ENCODE measurements at places on chromosomes 13 and 19.

GRCh38 chr19:56333506-56333905 is 18.9 kb upstream of the ZSCAN5A start:
- DNase-seq, result no peak

- DNase-seq, result no peak
These were observed 26.4 kb downstream of the B3GLCT start for GRCh38 chr13:31225998-31226675.

GRCh38 chr13:95381212-95381527 is 79.9 kb upstream of the ABCC4 start:
- no peak for DNase-seq

DNA sequence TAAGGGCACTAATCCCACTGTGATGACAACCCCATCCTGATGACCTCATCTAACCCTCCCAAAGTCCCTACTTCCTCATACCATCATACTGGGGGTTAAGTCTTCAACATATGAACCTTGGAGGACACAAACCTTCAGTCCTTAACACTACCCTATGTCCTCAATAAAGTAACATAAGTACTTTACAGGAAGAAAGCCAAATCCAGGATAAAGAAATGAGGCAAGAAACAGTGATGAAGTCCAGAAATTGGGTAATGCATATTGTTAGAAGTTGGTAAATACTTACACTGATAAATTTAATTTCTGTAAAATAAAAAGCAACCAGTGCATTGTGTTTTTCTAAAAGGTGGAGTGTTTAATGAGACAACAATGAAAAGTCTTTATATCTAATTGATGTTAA is 284.8 kb upstream of the SOX21 start:
- no peak for DNase-seq

DNA sequence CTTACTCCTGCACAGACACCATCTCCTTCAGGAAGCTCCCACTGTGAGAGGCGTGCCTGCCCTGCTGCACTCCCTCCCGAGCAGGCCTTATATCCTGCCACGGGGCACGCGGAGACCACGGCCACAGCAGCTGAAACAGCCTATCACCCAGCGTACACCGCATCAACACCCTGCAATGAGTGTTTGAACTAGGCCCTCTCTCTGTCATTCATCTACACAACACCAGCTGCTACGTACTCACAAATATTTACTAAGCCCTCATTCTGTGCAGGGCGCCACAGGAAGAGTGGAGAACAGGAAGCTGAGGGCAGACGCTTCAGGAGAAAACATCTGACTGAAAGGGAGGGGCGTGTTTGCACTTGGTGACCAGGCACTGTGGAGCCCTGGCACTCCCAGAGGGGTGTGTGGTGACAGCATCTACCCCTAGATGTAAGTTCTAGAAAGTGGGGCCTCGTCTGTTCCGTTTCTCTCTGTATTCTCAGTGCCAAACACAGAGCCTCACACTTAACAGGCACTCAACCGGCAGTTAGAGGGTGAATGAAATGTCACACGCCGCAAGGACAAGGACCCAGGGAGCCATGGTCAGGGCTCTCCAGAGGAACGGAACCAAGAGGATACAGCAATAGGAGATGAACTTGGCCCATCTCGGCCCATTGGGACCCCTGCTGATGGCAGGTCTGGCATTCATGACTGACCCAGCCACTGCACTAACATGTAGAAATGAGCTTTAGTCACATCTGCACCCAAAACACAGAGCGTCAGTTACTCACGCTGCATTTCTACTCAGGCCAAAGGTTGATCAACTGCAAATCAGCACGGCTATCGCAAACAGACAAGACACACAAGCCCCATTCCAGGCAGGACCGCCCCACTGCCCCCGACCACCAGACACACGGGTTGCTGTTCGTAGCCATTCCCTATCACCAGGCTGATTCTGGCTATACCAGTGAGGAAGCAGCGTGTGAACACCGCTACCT is 15.7 kb downstream of the RANBP3 start:
- DNase-seq, result peak; percentile 55

DNA sequence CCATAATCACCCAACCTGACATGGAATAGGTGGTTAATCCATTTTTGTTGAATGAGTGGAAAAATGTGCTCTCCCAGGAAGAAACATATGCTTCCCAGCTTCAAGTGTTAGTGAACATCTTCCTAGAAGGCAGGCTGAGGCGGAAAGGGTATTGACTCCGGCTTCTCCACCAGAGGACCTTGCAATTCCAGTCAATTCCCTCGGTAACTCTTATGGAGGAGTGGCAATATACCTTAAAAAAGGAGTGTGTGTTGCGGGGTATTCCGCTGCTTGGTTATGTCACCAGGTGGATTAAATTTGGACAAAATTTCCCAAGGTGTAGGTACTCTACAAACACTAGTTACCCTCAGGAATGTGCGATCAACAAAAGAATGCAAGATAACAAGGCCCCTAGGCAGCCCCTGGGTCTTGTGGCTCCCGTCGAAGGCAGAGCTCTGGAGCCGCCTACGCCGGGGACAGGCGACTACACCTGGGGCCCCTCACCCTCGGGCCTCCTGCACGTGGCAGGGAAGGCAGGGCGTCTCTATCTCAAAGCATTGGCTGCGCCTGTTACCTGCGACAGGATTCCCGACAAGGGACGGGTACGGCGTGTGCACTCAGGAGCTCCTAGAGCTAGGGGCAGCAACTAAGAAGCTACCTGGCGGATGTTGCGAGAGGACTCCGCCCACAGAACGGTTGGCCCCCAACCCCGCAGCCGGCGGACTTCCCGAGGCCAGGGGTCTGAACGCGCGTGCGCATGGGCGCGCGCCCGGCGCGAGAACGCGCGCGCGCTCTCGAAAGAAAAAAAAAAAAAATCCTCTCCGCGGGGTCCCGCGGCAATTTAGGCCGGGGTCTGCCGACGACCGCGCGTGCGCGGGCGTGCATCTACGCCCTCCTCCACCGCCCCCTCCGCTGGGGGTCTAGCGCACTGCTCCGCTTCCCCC is at the start of gene WDR87:
Gene WDR87, minus strand, starts transcription at position 649 of the 923 bp plus-strand sequence. CDS start 8,355 bp downstream, outside the sequence.
- peak; percentile 18 for DNase-seq

GRCh38 chr19:41771410-41771809 is 16.1 kb downstream of the CEACAM6 start:
- DNase-seq, result no peak

DNA sequence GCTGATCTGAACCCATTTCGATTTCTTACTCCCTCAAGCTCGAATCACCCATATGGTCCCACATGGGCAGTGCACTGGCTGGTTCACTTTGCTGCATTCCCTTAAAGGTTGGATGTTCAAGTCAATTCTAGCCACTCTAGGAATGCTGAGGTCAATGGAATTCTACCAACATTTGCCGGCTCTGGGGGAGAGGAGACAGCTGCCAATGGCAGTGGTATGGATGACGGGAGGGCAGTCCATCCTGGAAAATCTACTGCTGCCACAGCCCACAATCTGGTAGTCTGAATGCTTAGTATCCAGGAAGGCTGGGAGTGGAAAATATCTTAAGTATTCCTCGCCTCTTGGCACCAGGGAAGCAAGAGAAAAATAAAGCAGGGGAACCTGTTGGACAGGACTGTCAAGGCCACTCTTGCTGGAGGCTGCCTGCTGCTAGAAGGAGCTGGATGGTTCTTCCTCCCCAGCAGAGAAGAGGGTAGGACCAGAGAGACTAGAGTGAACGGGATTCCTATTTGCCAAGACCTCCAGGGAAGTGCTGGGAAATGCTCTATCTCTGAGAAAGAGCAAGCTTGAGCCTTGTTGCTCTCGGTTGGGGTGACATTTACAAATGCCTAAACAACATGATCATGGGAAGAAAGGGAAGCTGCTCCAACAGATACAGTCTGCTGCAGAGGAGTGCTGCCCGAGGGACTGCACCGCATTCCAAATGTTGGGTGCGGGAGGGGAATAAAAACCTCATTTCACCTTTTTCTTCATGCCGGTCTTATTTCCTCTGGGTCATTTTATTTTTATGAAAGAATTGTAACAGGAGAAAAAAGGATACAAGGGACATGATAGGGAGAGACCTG is 20.7 kb upstream of the HMGB1 start:
- no peak for DNase-seq

- DNase-seq, result no peak
These were observed 1.2 kb downstream of the CELF5 start for GRCh38 chr19:3225677-3226093.

- DNase-seq, result no peak
These were observed 105.2 kb downstream of the INSR start for GRCh38 chr19:7188698-7189629.

DNA sequence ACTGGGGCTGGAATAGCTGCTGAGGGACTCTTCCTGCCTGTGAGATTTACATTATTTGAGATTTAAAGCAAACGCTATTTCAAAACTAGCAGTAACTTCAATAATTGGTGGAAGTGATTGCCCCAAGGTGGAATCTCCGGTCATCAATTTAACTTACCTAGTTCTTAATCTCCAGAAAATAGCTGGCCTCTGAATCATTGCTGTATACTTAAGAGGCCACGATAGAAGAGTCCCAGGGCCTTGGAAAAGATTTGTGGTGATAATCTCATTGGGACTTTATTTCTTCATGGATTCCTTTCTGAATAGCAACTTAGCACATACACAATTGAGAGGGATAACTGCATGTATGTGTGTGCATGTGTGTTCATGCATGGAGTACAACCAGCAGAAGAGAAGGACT is 120.2 kb downstream of the DNAJC15 start:
- DNase-seq, result no peak

DNA sequence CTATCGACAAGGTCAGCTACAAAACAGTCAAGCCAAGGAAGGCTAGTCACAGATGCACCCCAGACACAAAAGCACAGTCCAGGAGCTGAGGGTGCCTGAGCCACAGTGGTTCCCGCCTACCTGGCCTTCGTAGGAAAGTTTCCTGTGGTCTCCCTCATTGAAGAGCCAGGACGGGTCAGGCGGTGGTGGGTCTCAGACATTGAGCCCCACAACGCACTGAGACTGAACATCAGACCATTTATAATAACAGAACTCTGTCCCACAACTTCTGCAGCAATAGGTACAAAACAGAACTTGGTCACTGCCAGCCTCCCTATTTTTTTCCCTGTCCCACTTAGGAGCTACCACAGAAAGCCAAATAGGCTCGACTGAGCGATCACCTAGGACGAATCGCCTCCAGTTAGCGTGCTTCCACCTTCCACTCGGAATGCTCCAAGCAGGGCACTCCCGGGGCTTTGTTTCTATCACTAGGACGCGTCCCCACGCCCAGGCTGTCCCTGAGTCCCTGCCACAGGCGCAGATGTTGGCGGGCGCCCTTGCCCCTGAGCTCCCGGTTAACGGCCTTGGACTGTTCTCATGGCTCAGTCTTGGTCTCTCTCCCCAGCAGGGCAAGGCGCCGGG is 640 bp upstream of the ZNF544 start:
- no peak for DNase-seq

- DNase-seq, result no peak
These were observed 7.3 kb downstream of the SIRT6 start for GRCh38 chr19:4174895-4175668.

DNA sequence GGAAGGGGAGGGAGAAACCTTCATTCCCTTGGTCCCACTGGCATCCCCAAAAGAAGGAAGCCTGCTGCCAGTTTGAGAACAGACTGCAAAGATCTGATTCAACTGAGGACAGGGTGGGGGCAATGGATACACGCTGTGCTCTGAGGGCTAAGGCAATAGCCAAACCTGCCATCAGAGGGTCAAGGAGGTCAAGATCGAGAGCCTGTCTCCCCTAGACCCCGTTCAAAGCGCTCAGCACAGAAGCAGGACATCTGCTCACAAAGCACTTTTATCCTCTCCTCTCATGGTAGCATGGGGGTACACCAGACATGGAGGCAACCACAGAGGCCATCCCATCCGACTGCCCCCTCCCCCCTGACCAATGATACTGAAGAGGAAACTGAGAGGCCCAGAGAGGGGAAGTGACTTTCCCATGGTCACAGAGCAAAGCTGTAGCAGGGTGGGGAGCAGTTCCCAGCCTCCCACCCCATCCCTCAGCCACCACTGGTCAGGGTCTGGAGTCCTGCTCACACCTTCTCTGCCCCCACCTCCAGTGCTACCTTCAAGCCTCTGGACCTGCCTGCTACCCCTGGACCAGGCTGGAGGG is 11.1 kb downstream of the POU2F2 start:
- no peak for DNase-seq

GRCh38 chr13:100102042-100102441 is 13.1 kb downstream of the PCCA start:
- DNase-seq, result no peak

Data from effector memory CD4-positive, alpha-beta T cell (primary cell).